ENCODE measurements at places on chromosomes 16 and 17.

DNA sequence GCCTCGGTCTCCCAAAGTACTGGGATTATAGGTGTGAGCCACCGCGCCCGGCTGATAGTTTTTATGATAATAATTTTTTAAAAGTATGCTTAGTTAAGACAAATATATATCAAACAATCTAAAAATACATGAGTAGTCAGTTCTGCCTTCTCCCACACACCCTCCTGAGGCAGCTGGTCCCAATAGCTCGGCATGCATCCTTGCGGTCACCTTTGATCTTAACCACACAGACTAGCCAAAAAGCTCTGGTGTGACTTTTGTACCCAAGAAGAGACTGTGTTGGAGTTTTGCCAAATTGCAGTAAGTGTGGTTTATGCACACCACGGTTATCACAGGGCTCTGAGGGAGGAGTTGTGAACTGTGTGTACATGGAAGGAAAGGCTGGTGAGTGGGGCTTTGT is 25.6 kb downstream of the ATP6V0A1 start:
- peak; percentile 88 for DNase-seq

DNA sequence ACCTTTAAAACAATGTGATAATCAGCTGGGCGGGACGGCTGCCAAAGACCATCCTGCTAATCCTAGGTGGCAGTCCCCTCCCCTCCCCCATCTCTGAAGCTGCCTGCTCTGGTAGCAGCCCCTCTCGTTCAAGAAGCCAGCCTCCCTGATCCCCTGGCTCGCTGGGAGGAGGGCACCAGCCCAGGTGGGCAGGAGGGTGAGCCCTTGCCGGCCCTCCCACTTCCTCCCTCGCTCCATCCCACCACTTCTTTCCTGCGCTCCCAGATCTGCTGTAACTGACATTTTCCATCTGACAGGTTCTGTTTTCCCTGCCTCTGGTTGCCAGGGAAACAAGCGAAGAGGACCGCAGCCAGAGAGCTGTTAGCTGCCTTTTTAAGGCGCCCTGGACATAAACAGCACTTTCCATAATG is 155.7 kb upstream of the TNRC6C start:
- DNase-seq: no peak

- DNase-seq: no peak
Observed at GRCh38 chr16:78866521-78866920, 734.0 kb downstream of the MAF start.

DNA sequence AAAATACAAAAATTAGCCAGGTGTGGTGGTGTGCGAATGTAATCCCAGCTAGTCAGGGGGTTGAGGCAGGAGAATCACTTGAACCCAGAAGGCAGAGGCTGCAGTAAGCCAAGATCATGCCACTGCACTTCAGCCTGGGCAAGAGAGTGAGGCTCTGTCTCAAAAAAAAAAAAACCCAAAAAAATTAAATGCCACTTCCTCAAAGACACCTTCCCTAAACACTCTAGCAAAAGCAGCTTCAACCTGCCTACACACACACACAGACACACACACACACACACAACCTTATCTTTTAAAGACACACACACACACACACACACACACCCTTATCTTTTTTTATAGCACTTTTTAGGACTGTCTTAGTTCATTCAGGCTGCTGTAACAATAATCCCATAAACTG is 201.7 kb upstream of the PSMD7 start:
- DNase-seq: no peak

GRCh38 chr17:8698162-8698971 is 46.3 kb downstream of the CCDC42 start:
- DNase-seq: no peak

- no peak for DNase-seq
Observed at GRCh38 chr16:53281280-53281679, 153.0 kb upstream of the RBL2 start.

- no peak for DNase-seq
Observed at GRCh38 chr17:75685499-75685898, 18.4 kb downstream of the SAP30BP start.

DNA sequence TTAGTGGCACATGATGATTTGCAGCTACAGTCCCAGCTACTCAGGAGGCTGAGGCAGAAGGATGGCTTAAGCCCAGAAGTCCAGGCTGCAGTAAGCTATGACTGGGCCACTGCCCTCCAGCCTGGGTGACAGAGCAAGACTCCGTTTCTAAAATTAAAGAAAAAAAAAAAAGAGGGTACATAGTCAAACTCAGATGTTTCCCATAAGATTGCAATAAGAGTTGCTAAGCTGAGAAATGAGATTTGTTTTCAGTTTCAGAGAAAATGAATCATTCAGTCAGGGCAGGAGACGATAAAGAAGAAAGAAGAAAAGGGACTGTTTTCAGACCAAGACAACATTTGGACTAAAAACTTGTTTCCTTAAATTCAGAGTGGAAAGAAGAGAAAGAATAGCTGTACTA is 30.2 kb upstream of the PHLPP2 start:
- no peak for DNase-seq

- peak; percentile 76 for DNase-seq
Observed at GRCh38 chr16:22358000-22358399, 16.4 kb downstream of the CDR2 start.

GRCh38 chr16:3984111-3985060 is 103.9 kb upstream of the CREBBP start:
- no peak for DNase-seq

DNA sequence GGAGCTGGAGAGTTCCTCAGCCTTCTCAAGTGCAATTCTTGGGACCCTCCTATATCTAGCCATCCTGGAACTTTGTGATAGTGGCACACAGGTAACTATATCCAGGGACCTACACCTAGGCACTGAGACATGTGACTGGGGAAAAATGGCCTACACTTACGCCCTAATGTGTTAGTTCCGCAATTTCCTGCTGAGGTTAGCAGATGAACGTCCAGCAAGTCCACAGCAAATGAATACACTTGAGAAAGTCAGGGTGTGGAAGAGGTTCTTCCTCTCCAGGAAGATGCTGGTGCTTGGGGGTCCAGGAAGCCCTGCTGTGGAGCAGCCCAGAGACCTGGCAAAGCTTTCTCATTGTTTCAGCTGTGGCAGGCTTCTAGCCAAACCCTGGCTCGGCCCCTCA is 20.8 kb downstream of the PIK3R5 start:
- DNase-seq: no peak

DNA sequence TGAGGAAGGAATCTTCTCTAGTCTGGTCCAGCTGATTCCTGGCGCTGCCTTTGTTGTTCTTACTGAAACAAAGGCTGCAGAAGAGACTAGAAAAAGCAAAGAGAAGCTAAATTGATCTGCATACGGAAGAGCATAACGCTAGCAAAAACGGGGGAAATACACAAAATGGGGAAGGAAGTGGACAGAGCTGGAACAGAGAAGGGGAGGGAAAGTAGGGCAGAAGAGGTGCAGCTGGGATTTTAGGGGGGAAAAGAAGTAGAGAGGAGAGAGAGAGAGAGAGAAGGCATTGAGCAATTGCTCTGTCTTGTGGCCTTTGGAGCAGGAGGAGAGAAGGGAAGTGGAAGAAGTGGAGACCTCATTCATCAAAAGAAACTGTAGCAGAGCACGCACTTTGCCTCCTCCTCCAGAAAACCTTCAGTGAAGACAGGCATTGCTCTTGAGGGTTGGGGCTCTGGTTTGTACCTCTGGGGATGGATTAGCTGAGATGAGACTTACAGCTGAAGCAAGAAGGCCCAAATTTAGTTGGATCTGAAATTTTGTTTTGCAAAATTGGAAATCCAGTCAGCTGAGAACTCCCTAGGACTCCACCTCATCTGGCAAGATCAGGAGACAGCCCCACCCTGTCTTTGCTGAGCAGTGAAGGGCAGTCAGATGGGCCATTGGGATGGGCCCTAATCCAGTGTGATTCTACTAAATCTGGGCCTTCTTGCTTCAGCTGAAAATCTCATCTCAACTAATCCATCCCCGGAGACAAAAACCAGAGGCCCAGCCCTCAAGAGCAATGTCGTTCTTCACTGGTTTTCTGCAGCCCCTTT is 55.8 kb downstream of the CDRT4 start:
- no peak for DNase-seq

GRCh38 chr16:49940464-49941224 is 84.4 kb upstream of the CNEP1R1 start:
- no peak for DNase-seq

- no peak for DNase-seq
Observed at GRCh38 chr17:56676810-56677209, 83.3 kb downstream of the NOG start.

DNA sequence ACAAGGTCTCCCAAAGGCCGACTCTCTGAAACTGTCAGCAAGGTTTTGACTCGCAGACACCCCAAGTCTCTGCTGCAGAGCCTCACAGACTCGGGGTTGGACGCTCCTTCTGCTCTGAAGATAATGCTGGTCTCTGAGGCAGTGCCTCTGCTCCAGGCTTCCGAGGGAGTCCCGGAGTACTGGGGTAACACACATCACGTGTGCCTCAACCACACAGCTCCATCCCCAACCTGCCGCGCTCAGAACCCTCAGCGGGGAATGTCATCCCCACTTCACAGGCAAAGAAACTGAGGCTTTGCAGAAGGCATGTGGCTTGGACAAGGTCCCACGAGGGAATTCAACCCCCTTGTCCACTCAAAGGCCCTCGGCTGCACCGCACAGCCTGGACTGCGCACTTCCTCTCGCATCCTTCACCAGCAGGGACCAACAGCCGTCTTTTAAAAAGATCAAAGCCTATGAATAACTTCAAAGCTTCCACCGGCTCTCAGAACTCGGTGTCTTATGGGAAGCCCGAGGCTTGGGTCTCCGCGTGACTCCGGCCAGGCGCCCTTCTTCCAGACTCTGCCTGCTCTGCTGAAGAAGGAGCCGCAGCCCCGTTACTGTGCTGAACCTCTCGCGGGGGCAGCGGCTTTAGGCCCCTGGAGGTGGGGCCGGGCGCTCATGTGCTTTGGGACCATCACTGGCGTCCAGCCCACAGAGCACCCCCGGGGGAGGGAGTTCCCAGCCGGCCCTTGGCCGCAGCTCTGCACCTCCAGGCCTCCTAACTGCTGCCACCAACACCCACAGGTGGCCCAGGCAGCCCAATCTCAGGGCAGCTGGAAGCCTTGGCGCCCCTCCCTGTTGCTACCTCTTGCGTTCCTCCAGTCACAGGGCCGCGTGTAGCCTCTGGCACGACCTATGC is 2.2 kb downstream of the TMEM204 start:
- DNase-seq: peak; percentile 55

GRCh38 chr17:17818088-17818526 is 18.7 kb downstream of the SREBF1 start:
- DNase-seq: no peak

GRCh38 chr17:12261354-12261753 is 240.7 kb downstream of the MAP2K4 start:
- no peak for DNase-seq

GRCh38 chr16:67509016-67509415 is 19.6 kb upstream of the RIPOR1 start:
- no peak for DNase-seq

DNA sequence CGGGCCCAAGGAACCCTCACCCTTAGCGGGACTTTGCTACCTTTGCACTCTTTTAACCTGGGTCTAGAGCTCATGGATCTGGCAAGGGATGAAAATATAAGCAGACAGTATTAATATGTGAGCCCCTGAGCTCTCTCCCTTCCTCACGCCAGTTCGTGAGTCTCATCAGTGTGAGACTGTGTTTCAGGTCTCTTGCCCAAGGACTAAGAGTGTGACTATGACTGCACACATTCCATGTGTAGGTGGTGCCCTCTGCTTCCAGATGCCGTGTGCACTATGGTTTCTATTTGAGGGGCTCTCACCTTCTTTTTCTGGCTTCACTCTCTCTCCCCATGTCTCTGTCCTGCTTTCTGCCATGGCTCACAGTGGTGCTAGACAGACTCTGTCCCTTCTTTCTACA is 40.5 kb downstream of the DHRS7B start:
- DNase-seq: no peak

DNA sequence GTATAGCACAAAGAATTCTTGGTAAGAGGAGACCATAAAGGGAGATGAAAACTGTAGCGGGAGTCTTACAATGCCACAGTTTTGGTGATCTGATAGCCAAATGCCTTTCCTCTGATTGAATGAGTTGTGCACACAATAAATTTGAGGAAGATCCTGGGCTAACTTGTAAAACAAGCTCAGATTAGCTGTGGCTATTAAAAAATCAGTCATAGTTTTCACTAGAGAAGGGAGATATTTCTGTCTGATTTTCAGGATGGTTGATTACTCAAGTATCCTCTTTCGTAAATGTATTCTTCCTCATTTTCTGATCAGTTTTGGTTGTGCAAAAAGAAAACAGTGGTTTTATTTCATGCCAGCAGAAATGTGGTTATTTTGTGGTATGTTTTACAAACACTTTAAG is 9.1 kb upstream of the METTL9 start:
- DNase-seq: no peak

DNA sequence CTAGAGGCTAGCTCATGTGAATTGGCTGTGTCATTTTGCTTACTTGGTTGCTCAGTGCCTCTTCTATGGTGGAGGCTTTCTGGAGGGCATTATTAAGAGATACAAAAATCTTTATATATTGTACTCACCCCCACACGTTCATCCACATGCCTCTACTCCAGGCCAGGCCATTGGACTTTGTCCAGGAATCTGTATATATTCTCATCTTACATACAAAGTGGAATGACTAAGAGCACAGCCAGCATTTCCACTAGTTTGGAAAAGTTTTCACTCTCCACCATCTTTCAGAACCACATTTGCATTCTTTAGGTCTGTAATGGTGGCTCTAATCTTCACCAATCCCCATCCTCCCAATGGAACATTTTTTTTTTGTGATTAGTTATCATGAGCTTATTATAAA is 4.8 kb upstream of the GLG1 start:
- no peak for DNase-seq

DNA sequence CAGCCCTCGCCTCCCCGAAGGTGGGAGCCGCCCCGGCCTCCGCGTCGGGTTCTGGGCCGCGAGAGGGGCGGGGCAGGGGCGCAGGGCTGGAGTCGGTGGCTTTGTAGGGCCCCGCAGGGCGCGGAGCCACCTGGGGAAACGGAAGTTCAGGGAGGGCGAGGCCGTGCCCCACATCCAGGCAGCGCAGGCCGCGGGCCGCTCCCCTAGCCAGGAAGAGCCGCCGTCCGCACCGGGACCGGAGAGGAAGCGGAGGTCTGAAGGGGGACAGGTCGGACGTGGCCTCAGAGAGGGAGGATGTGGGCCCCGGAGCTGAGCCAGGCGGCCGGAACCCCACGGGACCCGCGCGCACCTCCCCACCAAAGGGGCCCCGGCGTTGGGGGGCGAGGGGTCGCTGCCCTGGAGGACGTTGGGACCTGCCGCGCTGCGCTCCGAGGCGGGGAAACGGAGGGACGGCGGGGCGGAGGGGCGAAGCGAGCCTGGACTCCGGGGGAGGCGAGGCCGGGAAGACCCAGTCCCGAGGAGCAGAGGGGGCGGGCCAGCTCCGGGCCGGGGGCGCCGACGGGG is 482 bp upstream of the SLC16A3 start:
- peak; percentile 75 for DNase-seq

All from CD4-positive, alpha-beta memory T cell (primary cell).